RPMI7951 (cell line): ENCODE measurements at places on chromosomes 5 and 9. TPM values are rescaled to one million over a fixed set of nuclear protein-coding genes. Genes with fewer than 3 reads are reported as not detected.

Gene PCDHA1
- total RNA-seq: under 0.01 TPM in 1 of 2 replicates, not detected in the other

GRCh38 chr5:97544678-97545077, 361.6 kb upstream of the RIOK2 start:
- no peak for DNase-seq

Gene ADAMTS16
- 3.4 and 4.2 TPM in 2 replicates for total RNA-seq

DNA sequence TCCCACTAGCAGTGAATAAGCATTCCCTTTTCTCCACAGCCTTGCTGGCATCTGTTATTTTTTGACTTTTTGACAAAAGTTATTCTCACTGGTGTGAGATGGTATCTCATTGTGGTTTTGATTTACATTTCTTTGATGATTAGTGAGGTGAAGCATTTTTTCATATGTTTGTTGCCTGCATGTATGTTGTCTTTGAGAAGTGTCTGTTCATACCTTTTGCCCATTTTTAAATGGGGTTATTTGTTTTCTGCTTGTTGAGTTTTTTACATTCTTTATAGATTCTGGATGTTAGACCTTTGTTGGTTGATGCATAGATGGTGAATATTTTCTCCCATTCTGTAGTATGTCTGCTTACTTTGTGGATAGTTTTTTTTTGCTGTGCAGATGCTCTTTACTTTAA, 171.7 kb downstream of the SREK1 start:
- no peak for DNase-seq
